Substantia nigra (tissue), 51 donors: ENCODE measurements at places on chromosomes 6 and 20.
A peak's percentile ranks its signal among the peaks of the same experiment; 100 is the strongest.

- no peak for DNase-seq
These were observed 29.7 kb downstream of the VPS52 start for GRCh38 chr6:33241968-33242367.

GRCh38 chr6:80454197-80454596 is 347.7 kb downstream of the BCKDHB start:
- DNase-seq = no peak

- peak; percentile 30 for DNase-seq
These were observed 39.5 kb downstream of the PIGU start for GRCh38 chr20:34637245-34638038.

- DNase-seq = no peak
These were observed 2.5 kb downstream of the RNF217 start for GRCh38 chr6:124964764-124965105.

- DNase-seq = peak; percentile 31
These were observed 139.7 kb downstream of the PRDM13 start for GRCh38 chr6:99746261-99746895.

GRCh38 chr6:96013531-96013930 is 2.2 kb upstream of the FUT9 start:
- no peak for DNase-seq

DNA sequence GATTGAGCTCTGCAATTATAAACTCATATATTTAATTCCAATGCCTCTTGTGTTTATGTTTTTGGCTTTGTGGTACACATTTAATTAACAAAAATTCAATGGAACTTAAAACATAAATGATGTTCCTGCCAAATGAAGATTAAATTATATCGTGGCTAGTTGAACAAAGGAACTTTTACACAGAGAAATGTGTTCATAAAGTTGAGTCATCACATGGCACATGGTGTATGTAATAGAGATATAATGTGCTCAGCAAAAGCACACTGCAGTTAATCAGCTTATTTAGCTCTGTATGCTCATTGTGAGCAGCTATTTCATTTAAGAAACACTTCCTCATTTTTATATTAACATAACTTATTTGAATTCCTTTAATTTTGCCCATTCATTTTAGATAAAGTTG is 1295.6 kb upstream of the CITED2 start:
- DNase-seq = no peak

GRCh38 chr20:41306061-41306727 is 11.3 kb downstream of the ZHX3 start:
- DNase-seq = no peak
